ENCODE measurements at places on chromosomes 6 and 20. TPM values are rescaled to one million over a fixed set of nuclear protein-coding genes. Genes with fewer than 3 reads are reported as not detected.

Gene PNPLA1
- not detected for total RNA-seq

Gene GDAP1L1
- 0.37 TPM for total RNA-seq

Gene GRIK2
- total RNA-seq, result 0.89 TPM

Gene CASS4
- not detected for total RNA-seq

Gene MAFB
- 15.9 TPM for total RNA-seq

- no peak overlapping the region for H3K4me3 ChIP-seq
- no peak for DNase-seq
- peaks cover 25% of the 10 kb centered on the region for H3K4me1 ChIP-seq
- H3K27ac ChIP-seq, result no peak overlapping the region
Measured at GRCh38 chr20:37533154-37533715, 5.6 kb upstream of the BLCAP start.

DNA sequence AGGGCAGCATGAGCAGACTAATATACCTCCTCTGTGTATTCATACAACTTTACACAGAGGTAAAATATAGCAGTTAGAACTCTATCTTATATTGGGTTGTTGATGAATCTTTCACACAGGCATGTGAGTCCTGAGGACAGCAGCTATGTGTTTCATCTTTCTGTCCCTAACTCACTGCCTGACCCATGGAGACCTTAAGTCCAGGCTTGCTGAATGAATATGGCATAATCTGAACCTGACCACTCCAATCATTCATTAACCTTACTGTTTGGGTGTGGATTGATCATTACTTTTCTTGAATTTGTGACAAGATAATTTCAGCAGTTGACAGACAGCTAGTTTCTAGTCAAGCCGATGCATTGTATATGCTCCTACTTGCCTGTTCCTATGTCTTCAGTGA, 27.3 kb upstream of the TSPYL1 start:
- no peak overlapping the region for H3K4me3 ChIP-seq
- no peak for DNase-seq
- H3K27me3 ChIP-seq, result no peaks in the 10 kb centered on the region

- H3K4me3 ChIP-seq, result no peak overlapping the region
- no peaks in the 10 kb centered on the region for H3K36me3 ChIP-seq
- H3K4me1 ChIP-seq, result no peaks in the 10 kb centered on the region
- no peak for DNase-seq
- H3K27me3 ChIP-seq, result peaks cover 28% of the 10 kb centered on the region
- no peak overlapping the region for H3K27ac ChIP-seq
Measured at GRCh38 chr6:168655462-168656152, 214.6 kb downstream of the SMOC2 start.

DNA sequence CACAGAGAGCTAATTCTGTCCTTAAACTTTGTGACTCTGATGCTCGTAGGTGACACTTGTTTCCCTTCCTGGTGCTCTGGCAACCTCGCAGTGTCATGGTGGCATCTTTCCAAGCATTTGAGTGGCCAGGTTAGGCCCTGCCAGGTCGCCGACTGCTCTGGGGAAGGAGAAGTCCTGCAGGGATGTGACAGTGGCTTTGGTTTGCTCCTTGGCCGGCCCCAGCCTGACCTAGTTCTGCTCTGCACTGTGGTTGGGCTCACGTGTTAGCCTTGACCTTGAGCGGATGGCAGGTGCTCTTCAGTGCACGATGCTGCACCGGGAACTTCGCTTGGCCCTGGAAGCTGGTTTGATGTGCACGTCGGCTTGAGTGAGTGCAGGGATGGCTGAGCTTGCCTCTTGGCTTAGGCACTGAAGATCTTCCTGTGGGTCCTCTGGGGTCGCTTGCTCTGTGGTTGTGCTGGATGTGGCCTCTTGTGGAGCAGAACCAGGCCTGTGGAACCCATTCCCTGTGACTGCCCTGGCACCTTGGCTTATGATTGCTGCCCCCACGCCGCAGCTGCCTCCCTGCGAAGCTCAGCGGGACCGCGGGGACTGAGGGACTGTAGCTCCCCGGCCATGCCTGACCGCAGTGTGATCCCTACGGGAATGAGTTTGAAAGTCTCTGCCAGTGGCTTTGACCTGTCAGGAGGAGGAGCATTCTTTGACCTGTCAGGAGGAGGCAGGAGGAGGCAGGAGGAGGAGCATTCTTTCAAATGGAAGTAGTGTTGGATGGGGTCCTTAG, 8.7 kb downstream of the OSBPL2 start:
- H3K4me1 ChIP-seq, result no peaks in the 10 kb centered on the region
- DNase-seq, result no peak
- no peak overlapping the region for H3K4me3 ChIP-seq
- no peak overlapping the region for H3K27ac ChIP-seq
- H3K36me3 ChIP-seq, result peaks cover 12% of the 10 kb centered on the region

DNA sequence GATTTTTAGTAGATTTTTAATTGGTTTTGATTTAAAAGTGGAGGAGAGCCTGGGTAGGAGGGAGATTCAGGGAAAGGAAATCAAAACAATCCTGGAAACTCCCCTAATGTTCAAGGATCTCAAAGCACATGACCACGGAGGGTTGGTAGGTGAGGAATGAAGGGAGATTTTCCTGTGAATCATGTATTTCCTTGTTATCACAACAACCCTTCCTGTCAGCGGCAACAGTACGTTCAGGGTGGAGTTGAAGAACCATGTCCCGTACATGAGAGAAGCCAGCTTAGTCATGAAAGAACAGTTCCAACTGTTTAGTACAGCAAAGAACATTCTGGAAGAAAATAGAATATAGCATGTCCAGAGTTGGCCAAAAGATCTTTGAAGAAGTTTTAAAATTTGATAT, 79.4 kb upstream of the SCAF8 start:
- no peaks in the 10 kb centered on the region for H3K27me3 ChIP-seq
- peak; percentile 65 for DNase-seq
- peaks cover 20% of the 10 kb centered on the region for H3K4me1 ChIP-seq
- no peaks in the 10 kb centered on the region for H3K36me3 ChIP-seq
- H3K27ac ChIP-seq, result peak overlapping the region; percentile 97

- no peak overlapping the region for H3K27ac ChIP-seq
- DNase-seq, result peak; percentile 1
- H3K4me1 ChIP-seq, result no peaks in the 10 kb centered on the region
- H3K27me3 ChIP-seq, result no peaks in the 10 kb centered on the region
- H3K4me3 ChIP-seq, result no peak overlapping the region
Measured at GRCh38 chr6:46677314-46677654, 10.4 kb upstream of the TDRD6 start.

- H3K4me3 ChIP-seq, result no peak overlapping the region
- H3K27ac ChIP-seq, result no peak overlapping the region
- no peaks in the 10 kb centered on the region for H3K36me3 ChIP-seq
- peaks cover 27% of the 10 kb centered on the region for H3K4me1 ChIP-seq
- DNase-seq, result no peak
Measured at GRCh38 chr6:105988812-105989577, 97.1 kb upstream of the PRDM1 start.

DNA sequence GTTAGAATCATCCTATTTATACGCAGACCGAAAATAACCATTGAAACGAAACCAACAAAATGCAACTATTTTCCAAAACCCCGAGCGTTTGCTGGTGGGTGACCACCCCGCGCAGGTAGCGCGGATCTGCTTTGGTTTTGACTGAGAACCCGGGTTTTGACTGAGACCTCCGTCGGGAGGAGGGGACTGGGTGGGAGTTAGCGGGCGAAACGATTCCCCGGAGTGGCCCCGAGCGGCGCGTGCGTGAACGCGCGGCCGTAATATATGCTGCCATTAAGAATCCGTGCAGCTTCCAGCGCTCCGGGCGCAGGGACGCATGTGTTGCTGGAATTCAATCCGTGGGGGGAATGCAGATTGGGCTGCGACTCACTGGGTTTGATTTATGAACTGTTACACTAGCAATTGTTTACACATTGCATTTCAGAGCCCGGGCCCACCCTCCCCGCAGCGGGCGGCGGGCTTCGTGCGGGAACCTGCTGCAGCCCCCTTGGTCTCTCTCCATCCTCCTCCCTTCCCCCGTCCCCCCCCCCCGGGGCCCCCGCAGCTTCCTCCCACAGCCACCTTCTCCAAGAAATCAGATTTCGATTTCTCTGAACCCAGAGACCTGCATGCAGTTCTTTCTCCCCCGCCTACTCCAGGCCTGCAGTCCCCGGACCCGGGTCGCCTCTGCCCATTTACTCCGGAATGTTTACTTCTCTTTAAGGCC, 9.9 kb downstream of the NRN1 start:
- peaks cover 61% of the 10 kb centered on the region for H3K27me3 ChIP-seq
- DNase-seq, result no peak
- no peak overlapping the region for H3K27ac ChIP-seq
- peak overlapping the region; percentile 74 for H3K4me3 ChIP-seq
- H3K4me1 ChIP-seq, result no peaks in the 10 kb centered on the region

GRCh38 chr20:59933296-59933848, at the start of gene SYCP2:
SYCP2 (minus strand) TSS chr20:59933637; CDS start chr20:59922413, 11,224 bp downstream.
- H3K27ac ChIP-seq, result no peak within 1 kb of the TSS
- peak within 1 kb of the TSS; percentile 70 for H3K4me3 ChIP-seq

DNA sequence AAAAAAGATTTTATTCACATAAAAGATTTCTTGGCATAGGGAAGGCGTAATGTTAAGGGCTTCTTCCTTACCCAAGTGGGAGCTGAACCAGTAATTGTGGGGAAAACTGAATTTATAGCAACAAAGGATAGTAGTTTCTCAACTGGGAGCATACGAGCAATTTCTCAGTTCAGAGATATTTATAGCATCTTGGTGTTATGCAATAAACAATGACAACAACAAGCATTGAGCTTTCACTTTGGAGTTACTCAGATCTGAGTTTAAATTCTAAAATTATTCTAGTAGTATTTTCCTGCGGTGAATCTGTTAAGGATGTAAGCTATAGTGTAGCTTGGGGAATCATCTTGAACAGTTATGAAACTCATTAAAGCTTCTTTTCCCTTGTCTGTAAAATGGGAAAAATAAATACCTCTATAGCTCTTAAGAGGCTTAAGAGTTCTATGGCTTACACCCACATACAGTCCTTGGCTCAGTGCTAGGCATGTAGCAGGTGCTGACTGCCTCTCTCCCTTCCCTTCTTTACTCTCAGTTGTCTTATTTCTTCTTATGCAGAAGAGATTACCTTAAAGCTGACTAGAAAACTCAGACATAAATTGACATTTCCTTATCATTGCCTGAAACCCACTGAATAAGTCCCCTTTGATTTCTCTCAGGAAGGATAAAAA, 58.8 kb downstream of the SAMD5 start:
- H3K27ac ChIP-seq, result no peak overlapping the region
- no peak overlapping the region for H3K4me3 ChIP-seq
- no peaks in the 10 kb centered on the region for H3K27me3 ChIP-seq
- H3K4me1 ChIP-seq, result peaks cover 6% of the 10 kb centered on the region

GRCh38 chr6:127023001-127023778, 95.3 kb upstream of the RSPO3 start:
- no peak for DNase-seq
- no peaks in the 10 kb centered on the region for H3K36me3 ChIP-seq
- no peak overlapping the region for H3K27ac ChIP-seq

DNA sequence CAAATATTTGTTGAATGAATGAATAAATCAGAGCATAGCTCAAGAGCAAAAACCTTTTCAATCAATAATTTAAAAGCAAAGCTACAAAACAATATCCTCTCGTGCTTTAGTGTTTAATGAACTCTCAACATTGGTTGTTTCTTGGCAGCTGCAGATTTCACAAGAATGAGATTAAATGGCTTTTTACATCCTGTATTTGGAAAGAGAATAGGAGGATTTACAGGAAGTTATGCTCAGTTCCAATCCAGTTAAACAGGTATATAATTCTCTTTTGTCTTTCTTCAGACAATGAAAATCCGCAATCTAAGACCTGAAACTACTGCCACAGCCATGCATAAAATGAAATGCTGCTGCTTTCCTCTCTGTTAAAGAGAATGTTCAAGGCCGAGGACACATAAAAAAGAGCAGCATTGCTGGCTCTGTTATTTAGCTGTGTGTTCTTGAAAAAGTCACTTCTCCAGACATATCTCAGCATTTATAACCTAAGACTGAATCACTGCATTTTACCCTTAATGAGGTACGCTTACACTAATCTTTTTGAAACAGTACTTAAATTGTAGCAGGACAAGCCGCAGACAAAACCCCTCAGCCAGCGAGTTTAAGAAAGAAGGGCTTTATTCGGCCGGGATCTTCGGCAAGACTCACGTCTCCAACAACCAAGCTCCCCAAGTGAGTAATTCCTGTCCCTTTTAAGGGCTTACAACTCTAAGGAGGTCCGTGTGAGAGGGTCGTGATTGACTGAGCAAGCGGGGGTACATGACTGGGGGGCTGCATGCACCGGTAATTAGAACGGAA, 3.6 kb downstream of the C6orf52 start:
- no peaks in the 10 kb centered on the region for H3K27me3 ChIP-seq
- H3K4me1 ChIP-seq, result peaks cover 5% of the 10 kb centered on the region
- no peak overlapping the region for H3K27ac ChIP-seq
- no peaks in the 10 kb centered on the region for H3K36me3 ChIP-seq

GRCh38 chr6:114344246-114344970, 1.6 kb upstream of the HS3ST5 start:
- H3K4me3 ChIP-seq, result no peak overlapping the region
- no peaks in the 10 kb centered on the region for H3K4me1 ChIP-seq
- no peak for DNase-seq
- no peaks in the 10 kb centered on the region for H3K36me3 ChIP-seq
- H3K27me3 ChIP-seq, result peaks cover 59% of the 10 kb centered on the region

DNA sequence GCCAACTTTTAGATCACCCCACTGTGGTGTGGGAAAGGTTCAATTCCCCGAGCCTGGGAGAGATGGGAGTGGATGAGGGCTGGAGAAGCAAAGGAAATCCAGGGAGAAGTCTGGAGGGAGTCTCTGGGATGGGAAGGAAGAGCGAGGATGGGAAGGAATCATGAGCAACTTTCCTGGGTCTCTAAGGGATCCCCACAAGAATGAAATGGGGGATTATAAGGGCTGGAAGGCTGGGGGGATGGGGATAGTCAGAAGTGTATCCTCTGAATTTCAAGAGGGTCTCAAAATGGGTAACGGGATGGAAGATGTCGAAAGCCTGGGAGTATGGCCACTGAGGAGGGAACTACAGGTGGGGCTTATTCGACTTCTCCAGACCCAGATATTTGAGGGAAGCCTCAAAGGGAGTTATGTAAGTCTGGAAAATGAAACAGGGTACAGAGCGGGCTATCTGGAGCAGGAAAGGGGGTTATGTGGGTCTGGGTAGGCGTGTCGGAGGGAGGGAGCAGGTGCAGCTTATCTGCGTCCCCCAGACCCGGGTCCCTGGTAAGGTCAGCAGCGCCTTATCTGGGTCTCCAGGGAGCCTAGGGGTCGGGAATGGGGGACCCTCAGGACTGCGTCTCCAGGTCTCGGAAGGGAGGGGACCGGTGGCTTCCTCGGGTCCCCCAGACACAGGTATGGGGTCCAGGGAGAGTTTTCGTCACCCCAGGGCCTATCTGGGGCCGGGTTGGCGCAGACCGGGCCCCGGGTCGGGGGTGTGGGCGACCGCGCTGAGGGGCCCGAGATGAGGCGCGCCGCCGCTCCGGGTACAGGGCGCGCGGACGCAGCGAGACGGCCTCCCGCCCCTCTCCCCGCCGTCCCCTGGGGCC, 550 bp downstream of the PLAGL2 start:
- peaks cover 29% of the 10 kb centered on the region for H3K36me3 ChIP-seq
- peaks cover 73% of the 10 kb centered on the region for H3K4me1 ChIP-seq
